ENCODE measurements at places on chromosomes 3 and 15.
A peak's percentile ranks its signal among the peaks of the same experiment; 100 is the strongest.

- DNase-seq = no peak
These were observed 11.7 kb downstream of the MAP1A start for GRCh38 chr15:43529141-43529540.

DNA sequence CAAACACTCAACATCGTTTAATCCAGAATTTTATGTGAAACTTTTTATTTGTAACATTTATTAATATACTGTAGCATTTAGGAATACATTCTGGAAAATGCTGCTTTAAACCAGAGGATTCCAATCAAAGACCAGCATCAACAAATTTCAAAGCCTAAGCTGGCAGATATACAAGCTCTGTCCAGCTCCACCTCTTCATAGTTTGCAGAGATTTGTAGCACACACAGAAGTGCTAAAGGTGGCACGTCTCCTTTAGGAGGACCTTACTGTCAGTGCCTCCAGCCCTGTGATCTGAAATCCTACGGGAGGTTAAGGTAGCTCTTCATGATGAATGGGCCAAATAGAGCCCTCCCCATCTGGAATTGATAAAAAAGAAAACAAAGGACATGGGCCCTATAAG is 329.7 kb upstream of the NECTIN3 start:
- no peak for DNase-seq

GRCh38 chr3:117543521-117543920 is 833.9 kb downstream of the TUSC7 start:
- DNase-seq = no peak

GRCh38 chr3:147405231-147406027 is 914 bp downstream of the ZIC4 start:
- no peak for DNase-seq

- no peak for DNase-seq
These were observed 31.2 kb downstream of the WWTR1 start for GRCh38 chr3:149626671-149627070.

GRCh38 chr15:56251315-56252095 is 7.8 kb upstream of the RFX7 start:
- no peak for DNase-seq

- no peak for DNase-seq
These were observed 211.9 kb upstream of the KCNMB2 start for GRCh38 chr3:178324356-178324755.

- no peak for DNase-seq
These were observed 28.9 kb downstream of the PLA2G4D start for GRCh38 chr15:42065468-42065867.

GRCh38 chr15:39465843-39466749 is 114.8 kb upstream of the THBS1 start:
- peak; percentile 93 for DNase-seq

- DNase-seq = peak; percentile 84
These were observed 254.2 kb downstream of the FEZF2 start for GRCh38 chr3:62119139-62119538.

- DNase-seq = peak; percentile 34
These were observed 567.2 kb downstream of the FOXP1 start for GRCh38 chr3:71016178-71016845.

DNA sequence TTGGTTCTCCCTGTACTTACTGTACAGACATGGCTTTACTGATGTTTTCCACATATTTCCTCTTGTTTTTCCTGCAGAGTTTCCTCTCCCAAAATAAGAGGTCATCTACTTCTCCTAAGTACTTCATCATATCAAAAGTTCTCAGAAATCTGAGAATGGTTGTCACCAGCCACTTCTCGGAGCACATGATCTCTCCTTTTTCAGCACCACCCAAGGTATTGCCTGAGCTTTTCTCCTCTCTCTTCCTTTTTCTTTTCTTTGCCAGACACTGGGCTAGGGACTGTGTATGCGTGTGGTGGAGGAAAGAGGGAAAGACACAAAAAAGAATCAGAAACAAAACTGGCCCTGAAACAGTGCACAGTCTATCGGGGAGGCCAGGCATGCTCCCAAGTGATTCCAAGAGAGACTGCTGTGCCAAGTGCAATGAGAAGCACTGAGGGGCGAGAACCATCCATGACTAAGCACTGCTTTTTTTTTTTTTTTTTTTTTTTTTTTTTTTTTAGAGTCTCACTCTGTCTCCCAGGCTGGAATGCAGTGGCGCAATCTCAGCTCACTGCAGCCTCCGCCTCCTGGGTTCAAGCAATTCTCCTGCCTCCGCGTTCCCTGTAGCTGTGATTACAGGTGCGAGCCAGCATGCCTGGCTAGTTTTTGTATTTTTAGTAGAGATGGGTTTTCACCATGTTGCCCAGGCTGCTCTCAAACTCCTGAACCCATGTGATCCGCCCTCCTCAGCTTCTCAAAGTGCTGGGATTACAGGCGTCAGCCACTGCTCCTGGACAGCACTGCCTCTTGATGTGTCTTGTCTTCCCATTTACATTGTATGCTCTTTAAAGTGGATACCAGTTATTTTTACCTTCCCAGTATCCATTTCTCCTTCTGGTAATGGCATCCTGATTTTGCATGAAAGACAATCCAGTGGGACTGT is 194.0 kb upstream of the FEZF2 start:
- peak; percentile 85 for DNase-seq

DNA sequence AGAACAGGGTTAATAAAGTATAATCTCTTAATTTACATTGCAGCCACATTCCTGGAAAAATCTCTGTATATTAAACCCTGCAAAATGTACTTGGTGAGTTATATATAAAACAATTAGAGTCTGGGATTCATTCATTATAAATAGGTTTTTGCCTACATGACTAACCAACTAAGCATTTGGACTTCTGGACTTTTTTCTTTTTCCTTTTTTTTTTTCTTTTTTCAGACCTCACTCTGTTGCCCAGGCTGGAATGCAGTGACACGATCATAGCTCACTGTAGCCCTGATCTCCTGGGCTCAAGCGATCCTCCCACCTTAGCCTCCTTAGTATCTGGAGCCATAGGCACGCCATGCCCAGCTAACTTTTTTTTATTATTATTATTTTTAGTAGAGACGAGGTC is 4.5 kb downstream of the DNAJC13 start:
- DNase-seq = peak; percentile 12

DNA sequence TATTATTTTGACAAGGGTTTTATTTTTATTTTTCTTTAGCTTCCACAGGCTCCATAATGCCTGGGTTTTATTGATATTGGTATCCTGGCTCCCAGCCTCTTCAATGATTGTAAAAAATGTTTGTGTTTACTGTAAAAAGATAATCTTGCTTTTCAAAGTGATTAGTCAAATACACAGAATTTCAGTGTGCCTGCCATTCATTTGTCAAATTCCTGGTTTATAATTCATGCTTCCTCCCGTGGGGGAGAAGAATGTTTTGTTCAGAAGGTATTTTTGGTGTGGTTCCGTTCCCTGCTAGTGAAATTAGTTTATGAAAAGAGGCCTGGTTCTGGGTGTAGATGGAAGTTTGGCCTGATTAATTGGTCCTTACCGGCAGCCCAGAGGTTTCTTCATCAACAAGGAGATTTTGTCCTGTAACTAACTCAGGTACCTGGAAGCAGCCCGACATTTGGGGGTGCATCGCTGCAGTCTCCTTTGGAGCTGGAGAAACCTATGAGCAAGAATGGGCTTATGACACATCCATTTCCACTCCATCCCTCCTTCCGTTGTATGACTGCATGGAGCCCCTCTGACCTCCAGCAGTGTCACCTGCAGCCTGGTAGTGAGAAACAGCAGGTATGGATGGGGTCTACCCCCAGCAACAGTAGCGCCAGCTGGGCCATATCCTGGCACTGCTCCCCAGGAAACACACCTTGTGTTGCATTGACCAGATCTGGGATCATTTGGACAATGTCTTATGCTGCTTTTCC is 101.5 kb downstream of the PGPEP1L start:
- no peak for DNase-seq

- DNase-seq = no peak
These were observed 27.4 kb downstream of the PRTG start for GRCh38 chr15:55715355-55716076.

DNA sequence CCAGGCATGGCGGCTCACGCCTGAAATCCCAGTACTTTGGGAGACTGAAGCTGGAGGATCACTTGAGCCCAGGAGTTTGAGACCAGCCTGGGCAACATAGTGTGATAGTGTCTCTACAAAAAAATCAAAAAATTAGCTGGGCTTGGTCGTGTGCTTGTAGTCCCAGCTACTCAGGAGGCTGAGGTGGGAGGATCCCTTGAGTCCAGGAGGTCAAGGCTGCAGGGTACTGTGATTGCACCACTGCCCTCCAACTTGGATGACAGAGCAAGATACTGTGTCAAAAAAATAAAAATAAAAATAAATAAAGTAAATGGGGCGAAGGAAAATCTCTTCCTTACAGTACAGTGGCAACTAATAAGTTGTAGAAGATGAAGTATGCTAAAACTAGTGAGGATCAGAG is 29.6 kb downstream of the LSM3 start:
- DNase-seq = no peak

GRCh38 chr3:59876533-59877062 is 826.8 kb upstream of the CFAP20DC start:
- DNase-seq = no peak

DNA sequence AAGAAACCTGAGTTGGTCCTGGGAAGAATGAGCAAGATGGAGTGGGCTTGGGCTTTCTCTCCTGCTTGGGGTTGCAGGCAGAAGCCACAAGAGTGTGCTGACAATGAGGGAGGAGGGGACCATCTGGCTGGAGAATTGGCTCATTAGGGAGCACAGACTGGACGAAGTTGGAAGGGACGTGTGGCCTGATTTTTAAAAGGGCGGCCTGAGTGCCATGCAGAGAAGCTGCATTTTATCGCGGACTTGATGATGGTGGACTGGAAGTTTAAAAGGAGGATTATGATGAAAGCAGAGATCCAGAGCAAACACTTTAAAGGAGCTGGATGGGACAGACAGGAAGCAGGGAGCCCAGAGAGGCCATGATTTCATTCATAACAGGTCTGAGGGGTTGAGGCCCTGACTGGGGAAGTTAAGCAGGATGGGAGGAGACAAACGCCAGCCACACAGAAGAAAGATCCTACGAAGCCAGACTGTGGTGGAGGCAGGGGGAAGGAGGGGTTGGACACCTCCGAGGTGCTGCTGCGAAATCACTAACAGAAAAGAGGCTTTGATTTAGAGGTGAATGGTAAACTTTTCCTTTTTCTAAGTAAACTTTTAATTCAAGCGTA is 23.6 kb downstream of the TLNRD1 start:
- no peak for DNase-seq

GRCh38 chr15:99566157-99566897 is 543 bp downstream of the MEF2A start:
- DNase-seq = no peak

- DNase-seq = no peak
These were observed 59.6 kb upstream of the GOLIM4 start for GRCh38 chr3:168155303-168155702.

GRCh38 chr3:13064159-13064868 is 8.9 kb downstream of the IQSEC1 start:
- no peak for DNase-seq

DNA sequence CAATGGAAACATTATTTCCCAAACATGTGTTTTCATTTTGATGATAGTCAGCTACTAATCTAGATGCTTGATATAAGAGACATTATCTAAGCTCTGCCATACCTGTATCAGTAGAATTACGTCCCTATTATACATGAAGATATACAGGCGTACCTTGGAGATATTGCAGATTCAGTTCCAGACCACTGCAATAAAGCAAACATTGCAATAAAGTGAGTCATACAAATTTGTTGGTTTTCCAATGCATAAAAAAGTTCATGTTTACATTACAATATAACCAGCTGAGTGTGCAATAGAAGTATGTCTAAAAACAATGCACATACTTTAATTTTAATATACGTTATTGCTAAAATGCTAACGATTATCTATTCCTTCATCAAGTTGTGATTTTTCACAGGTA is 236.0 kb upstream of the ZNF717 start:
- no peak for DNase-seq

DNA sequence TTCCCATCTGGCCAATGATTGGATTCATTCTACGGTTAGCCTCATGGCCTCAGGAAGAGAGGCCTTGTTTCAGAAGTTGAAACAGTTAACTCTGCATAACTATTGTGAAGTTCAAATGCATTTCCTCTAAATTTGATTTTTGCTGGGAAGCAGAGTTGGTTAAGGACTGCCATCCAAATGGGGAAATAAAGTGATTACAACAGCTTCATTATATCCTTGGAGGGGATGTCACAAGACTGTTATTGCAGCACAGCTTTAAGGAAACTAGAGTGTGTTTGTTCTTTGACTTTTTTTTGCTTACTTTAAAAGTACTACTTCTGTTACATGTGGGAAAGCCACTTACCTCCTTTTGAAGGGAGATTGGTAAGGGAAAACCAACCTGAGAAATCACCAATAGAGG is 164.8 kb downstream of the AKAP13 start:
- DNase-seq = peak; percentile 90

- no peak for DNase-seq
These were observed 105.1 kb upstream of the SLCO2A1 start for GRCh38 chr3:134134698-134135415.

DNA sequence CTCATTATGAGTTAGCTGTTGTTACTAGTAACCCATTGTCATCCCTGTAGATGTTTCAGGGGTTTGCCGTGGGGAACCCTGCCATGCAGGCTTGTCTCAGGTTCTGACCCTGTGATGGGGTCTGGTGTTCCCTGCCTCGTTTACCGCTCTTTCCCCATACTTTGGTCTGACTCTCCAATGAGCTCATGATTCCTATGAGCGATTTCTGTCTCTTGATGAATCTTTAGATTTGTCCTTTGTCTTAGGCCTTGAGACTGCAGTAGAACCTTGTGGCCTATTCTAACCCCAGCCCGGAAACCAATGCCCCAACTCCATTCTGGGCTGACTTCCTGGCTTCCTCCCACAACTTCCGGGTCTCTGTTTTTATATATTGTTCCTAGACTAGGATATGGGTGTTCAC is 11.3 kb upstream of the IQGAP1 start:
- no peak for DNase-seq

GRCh38 chr3:111577798-111578685 is 17.1 kb downstream of the ZBED2 start:
- peak; percentile 62 for DNase-seq

GRCh38 chr3:14537590-14538450 is 2.3 kb downstream of the GRIP2 start:
- no peak for DNase-seq

DNA sequence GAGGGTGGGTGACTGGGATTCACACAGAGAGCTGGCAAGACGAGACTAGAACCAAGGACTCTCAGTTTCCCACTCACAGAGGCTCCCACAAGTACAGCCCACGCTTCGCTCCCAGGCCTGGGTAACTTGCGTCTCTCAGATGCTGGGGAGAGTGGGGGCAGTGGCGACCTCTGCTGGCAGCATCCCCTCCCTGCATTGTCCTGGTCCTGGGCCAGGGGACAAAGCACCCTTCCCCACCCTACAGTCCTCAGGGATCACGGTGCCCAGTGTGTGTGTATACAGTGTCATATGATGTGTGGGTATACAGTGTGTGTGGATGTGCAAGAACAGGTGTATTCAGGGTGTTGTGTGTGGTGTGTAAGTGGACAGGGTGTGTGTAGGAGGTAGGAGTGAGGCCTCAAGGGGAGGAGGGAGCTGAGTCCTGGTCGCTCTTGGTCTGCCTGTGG is 12.8 kb downstream of the VILL start:
- peak; percentile 32 for DNase-seq

- no peak for DNase-seq
These were observed 45.7 kb downstream of the CTDSPL start for GRCh38 chr3:37907371-37907770.
